HS-27A (cell line): ENCODE measurements at places on chromosomes 7 and 10.
A peak's percentile ranks its signal among the peaks of the same experiment; 100 is the strongest.

DNA sequence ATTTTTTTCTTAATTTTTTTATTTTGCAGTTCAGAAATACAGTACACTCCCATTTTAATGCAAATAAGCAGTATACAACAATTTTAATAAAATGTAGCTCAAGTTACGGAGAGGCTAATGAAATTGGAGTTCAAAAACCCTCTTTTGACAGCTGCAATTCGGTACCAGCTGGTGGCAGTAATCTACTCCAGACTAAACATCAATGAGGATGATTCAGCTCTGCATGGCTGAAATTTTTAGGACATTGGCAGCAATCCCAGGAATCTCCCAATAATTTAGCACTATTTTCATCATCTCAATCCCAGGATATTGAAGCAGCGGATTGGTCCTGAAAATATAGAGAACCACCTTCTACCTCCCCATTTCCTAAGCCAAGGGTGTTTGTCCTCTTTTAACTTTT lies 278.8 kb downstream of the CACNA2D1 start:
- DNase-seq = peak; percentile 47

DNA sequence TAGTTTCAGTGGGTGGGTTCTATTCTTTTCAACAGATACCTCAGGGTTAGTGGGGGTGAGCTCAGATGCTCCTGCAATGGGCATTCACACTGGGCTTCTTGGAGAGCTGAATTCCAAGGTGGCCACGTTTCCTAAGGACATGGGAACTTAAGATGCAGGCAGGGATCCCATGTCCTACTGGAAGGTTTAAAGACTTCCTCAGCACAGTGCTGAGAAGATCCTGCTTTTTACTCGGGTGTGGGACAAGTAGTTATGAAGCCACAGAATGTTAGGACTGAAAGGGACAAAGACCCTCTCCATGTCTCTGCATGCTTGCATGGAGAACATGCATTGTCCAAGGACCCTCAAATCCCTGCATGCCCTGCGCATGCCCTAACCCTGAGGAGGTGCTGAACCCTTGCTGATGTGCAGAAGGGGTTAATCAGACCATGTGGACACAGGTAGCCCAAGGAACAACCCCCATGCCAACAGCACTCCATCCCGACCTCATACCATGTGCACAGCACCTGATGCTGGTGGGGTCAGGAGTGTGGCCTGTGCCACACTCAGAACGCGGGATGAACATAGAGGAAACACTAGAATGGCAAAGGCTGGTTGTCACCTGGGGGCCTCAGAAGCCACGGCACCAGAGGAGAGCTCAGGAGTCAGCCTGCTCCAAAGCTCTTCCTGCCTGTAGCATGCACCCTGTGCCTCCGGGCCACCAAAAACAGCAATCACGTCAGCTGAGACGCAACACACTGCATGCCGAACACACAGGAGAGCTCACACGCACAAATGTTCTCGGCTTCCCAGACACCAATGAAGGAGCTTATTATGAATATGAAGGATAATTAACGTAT lies 15.2 kb downstream of the IL2RA start:
- no peak for DNase-seq

DNA sequence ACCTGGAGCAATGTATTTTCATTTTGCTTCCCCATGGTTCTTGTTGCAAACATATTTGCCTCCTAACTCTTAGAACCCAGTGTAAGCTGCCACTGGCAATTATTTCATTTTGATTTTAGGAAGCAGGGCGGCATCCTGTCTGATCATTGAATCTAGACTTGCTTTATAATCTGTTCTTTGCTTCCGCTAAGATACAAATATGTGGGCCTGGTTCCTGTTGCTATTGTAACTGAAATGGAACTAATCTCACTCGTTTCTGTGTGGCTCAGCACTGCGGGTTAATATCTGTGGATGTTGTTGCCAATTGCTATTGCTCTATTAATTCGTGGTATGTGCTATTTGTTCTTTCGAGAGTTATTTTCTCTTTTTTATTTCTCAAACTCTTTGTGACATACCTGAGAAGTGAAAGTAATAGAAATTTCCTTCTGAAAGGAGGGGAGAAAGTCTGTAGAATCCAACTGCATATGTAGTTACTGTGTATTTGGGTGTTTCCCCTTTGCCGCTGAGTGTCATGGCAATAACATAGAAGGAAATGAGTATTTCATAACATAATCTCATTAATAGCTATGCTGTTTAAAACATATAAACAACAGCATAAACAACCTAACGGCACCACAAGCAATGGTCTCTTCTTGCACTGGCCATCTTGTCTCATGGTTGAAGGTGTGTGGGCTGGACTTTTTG lies 62.4 kb downstream of the FZD1 start:
- no peak for DNase-seq

GRCh38 chr10:70981936-70982335 lies 93.6 kb upstream of the PCBD1 start:
- no peak for DNase-seq

DNA sequence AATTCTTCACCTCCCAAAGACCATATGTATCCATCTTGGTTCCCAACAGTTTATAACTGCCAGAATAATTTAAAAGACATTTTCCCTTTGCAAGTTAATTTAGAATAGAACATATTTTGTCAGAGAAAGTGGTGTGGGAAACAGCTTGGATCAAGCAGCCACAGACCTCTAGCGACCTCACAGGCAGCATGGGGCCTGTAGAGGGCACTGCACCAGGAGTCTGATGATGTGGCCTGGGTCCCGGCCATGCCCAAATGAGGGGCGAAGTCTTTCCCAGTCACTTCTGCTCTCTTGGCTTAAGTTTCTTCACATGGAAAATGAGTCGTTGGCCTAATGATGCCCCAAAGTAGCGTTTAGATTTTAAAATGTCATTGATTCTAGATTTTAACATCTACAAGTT lies 243.2 kb downstream of the SDK1 start:
- no peak for DNase-seq

GRCh38 chr10:52146766-52147165 lies 167.3 kb upstream of the DKK1 start:
- DNase-seq = no peak

DNA sequence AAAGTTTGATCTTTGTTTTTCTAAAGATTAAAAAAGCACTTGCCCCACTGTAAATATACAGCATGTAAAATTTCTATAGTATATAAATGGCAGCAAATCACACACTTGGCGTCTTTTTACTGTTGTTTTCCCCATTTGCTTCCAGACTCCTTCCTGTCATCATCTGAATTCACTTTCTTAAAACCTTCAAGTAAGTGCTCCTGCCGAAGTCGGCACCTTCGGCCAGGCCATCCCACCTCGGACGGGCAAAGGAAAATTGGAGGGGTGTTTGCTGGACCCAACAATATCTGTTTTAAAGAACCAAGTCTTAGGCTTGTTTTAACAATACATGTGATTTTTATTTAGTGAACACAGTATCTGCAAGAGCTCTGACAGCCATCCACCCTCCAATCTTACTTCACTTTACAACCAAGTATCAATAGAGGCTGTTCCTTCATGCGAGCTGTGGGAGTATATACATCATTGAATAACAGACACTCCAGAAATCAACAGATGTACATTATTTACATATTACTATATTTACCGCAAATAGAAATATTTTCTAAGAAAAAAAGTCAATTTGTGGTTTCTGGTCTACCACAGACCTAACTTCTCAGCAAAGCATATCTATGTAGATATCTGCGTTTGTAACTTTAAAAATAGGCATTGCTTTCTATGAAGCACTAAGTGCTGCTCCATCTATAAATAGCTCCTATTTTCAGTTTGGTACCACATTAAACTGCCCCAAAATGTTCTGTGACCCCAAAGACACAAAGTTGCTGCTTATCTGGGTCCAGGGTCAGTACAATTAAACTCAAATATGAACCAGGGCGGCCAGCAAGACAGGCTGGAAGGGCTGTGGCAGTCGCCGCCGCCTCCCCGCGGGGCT lies 110.7 kb downstream of the CYTH3 start:
- DNase-seq = no peak

- DNase-seq = no peak
Observed at GRCh38 chr10:80144067-80144695, 11.7 kb downstream of the PLAC9 start.

DNA sequence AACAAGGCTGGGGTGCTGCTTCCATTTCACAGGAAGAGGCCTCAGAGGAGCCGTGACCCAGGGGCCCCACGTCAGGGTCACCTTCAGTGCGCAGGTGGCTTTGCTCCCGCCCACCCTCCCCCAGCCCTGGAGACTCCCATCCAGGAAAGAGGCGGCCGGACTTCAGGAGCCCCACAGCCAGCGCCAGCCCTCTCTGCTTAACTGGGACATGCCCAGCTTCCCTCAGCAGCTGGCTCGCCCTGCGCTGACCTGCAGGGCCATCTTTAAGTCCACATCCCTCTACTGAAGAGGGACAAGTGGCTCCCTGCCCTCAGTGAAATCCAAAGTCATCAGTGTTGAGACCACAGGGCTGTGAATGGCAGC lies 141.9 kb upstream of the PPP2R2D start:
- no peak for DNase-seq

- no peak for DNase-seq
Observed at GRCh38 chr7:28747404-28747803, 210.7 kb downstream of the TRIL start.

DNA sequence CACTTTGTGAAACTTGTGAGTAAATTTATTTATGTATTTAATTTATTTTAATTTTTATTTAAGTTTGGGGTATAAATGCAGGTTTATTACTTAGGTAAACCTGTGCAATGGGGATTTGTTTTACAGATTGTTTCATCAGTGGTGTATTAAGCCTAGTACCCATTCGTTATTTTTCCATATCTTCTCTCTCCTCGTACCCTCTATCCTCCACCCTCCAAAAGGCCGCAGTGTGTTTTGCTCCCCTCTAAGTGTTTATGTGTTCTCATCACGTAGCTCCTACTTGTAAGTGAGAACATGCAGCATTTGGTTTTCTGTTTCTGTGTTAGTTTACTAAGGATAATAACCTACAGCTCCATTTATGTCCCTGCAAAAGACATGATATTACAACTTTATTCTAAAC lies 145.4 kb upstream of the SMIM30 start:
- no peak for DNase-seq

GRCh38 chr10:96501985-96502384 lies 11.7 kb downstream of the TLL2 start:
- DNase-seq = no peak

DNA sequence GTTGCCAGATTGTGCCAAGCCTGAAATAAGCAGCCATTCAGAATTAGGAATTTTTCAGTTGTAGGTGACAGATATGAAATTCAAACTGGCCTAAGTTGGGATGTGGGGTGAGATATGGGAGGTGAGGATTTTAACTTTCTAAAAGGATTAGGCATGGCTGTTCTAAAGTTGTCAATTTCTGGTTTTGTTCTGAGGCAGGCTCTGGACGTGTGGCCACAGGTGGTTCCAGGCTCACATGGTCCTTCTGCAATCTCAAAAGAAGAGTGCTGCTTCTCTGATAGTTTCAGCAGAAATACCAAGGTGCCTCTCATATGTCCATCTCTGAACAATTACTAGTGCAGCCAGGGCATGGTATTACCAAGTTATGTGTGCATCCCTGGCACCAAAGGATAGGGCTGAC lies 21.4 kb downstream of the EFCAB10 start:
- no peak for DNase-seq

DNA sequence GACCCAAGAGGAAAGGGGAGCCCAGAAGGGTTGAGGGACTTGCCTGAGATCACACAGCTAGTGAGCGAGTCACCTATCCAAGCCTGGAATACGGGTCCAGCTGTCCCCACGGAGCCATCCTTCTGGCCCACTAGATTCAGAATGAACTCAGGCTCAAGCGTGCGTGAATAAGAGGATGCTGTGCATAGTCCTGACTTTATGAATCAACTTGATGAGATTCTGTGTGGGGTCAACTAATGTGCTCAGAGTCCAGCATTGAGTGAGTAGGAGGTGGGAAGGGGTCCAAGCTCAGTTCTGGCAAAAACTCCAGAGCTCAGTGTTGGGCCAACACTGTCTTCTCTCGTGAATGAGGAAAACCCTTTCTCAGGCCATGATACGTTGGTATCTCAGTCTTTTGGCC lies 41.4 kb downstream of the CAMK1D start:
- DNase-seq = no peak

DNA sequence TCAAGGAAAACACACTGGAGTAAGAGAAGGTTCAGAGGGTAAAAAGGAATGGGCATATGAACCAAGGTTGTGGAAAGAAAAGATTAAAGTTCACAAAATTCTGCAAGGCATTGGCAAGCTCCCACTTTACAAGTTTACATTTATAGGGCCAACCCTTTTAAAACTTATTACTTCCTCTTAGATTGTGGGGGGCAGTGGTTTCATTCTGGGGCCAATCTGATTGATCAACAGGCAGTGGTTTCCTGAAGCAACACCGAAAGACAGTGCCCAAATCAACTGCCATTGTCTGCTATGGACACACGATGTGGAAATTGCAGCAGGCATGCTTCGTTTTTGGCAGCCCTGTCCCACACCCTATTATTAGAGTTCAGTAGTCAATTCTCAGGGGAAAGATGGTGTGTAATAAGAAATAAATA lies 154.0 kb downstream of the SGMS1 start:
- no peak for DNase-seq

DNA sequence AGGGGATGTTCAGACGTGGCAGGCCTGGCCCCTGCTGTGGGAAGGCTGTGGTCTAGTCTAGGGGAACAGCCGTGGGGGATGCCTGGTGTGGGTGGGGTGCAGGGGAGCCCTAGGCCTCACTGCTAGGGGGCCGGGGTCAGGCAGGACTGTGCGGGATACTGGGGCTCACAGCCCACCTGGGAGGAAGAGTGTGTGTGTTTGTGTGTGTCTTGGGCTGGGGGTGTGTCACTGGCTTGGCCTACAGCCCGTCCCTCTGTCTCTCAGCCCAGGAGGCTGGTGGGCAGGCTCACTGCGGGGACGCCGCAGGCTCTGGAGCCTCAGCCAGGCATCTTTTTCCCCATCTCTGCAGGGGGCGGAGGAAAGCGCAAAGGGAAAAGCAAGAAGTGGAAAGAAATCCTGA lies 118.8 kb downstream of the GRK5 start:
- no peak for DNase-seq

- DNase-seq = no peak
Observed at GRCh38 chr10:130263289-130263688, 127.1 kb downstream of the GLRX3 start.

- DNase-seq = no peak
Observed at GRCh38 chr10:114393886-114394285, 10.4 kb downstream of the AFAP1L2 start.

DNA sequence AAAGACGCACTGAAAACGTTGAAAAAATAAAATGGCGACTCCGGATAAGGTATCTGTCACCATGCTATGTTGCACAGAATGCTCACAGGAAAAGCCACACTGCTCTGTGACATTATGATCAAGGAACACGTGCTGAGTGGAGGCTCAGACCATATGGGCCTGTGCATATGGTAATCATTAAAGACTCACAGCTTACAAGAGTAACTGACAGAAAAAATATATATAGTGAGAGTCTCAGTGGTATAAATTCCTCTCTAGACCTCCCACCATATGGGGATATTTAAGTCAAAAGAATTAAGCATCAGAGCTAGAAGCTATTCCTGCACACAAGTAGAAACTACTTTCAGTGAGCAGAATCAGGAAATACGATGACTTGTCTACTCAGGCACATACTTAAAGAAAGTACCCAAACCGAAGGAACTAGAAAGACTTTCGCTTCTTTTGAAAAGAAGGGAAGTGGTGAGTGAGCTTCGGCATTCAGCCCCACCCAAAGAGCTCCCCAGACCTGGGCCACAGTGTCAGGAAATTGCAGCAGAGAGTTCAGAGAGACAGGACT lies 65.1 kb upstream of the MPP7 start:
- no peak for DNase-seq
